ENCODE measurements at places on chromosomes 5 and 9. TPM values are rescaled to one million over a fixed set of nuclear protein-coding genes. Genes with fewer than 3 reads are reported as not detected.
A peak's percentile ranks its signal among the peaks of the same experiment; 100 is the strongest.

DNA sequence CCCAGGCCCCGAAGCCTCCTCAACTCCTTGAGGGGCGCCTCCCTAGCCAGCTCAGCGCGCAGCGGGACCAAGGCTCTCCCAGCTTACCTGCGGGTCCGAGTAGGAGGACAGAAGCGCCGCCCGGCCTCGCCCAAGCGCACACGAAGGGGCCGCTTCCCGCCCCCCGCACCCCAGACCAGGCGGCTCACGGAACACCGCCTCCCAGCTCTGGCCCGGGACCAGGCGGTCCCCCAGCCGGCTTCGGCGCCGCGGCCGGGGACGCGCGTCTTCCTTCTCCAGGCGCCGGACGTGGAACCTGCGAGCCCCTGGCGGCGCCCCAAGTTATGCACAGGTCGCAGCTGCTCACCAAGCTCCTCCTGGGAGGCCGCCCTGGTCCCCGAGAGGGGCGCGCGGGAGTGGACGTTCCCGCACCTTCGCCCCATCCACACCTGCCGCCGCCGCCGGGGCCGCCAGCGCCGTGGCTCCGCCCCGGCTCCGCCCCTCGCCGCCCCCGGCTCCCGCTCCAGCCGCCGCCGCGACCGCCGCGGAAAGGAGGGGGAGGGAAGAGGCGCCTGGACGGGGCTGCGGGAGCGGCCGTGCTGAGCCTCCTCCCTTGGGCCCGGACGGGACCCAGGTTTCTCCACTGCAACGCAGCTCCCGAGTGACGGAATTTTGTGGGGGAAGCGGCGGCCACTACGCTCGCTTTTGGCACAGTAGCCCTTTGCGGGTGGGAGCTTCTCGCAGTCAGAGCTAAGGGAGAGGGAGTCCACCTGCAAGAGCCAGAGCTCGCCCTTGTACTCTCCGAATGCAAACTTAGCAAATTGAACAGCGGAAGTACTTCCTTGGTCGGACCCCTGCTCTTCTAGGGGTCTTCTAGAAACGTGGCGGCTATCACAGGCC lies 77.5 kb upstream of the IFNE start:
- no peaks in the 10 kb centered on the region for H3K27me3 ChIP-seq
- no peaks in the 10 kb centered on the region for H3K36me3 ChIP-seq
- H3K4me1 ChIP-seq = peaks cover 3% of the 10 kb centered on the region
- DNase-seq = peak; percentile 66

DNA sequence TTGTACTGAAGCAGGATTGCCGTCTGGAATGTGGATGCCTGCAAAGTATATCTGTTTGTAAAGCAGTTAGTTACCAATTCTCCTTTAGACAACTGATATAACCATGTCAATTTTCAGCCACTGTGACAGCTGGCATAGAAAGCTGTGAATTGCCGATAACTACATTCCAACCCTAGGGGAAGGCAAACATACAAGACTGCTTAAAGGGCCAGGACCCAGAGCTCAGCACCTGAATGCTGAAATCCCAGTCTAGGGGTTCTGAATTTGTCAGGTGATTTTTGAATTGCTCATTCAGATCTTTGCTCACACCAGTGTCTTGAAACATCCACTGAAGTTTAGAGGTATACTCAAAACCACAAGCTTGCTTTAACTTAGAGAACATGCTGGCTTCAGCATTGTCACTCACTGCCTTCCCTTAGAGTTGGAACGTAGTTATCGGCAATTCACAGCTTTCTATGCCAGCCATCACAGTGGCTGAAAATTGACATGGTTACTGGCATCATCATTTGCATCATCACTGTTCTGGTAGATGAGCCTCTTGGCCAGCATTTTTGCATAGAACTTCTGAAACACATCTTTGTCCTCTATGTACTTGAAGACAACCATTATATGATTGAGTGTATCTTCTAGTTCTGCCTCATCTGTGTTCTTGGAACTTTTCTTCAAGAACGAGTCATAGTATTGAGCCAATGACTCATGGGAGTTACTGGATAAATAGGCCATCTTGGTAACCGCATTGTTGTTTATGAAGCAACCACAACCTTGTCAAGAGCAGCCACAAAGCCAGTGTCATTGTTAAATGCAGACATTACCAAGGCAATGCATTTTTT lies 82.1 kb downstream of the CCDC192 start:
- H3K4me3 ChIP-seq = no peak overlapping the region
- H3K36me3 ChIP-seq = no peaks in the 10 kb centered on the region
- peak; percentile 97 for DNase-seq
- H3K27me3 ChIP-seq = no peaks in the 10 kb centered on the region
- H3K27ac ChIP-seq = no peak overlapping the region

PRELID2 gene
- total RNA-seq = 27.9 TPM

GRCh38 chr5:177426566-177427210 lies at the start of gene GRK6:
TSS of gene GRK6 (plus strand) at chr5:177426676. CDS start at chr5:177426846, 170 bp downstream.
- peak within 1 kb of the TSS; percentile 91 for H3K27ac ChIP-seq
- DNase-seq = no peak
- H3K4me3 ChIP-seq = peak within 1 kb of the TSS; percentile 76
- H3K36me3 ChIP-seq = peaks cover 5% of the 10 kb centered on the region
- no peaks in the 10 kb centered on the region for H3K27me3 ChIP-seq

SPINK13 gene
- total RNA-seq = not detected

- H3K36me3 ChIP-seq = no peaks in the 10 kb centered on the region
- no peak for DNase-seq
- H3K27ac ChIP-seq = no peak overlapping the region
- no peaks in the 10 kb centered on the region for H3K4me1 ChIP-seq
- no peaks in the 10 kb centered on the region for H3K27me3 ChIP-seq
- H3K4me3 ChIP-seq = no peak overlapping the region
Measured at GRCh38 chr5:29382780-29383179, 1810.7 kb upstream of the CDH6 start.

PDCD1LG2 gene
- 6.9 TPM for total RNA-seq

GRCh38 chr9:122158202-122158601 lies 1.4 kb downstream of the NDUFA8 start:
- no peaks in the 10 kb centered on the region for H3K4me1 ChIP-seq
- H3K36me3 ChIP-seq = no peaks in the 10 kb centered on the region
- peak; percentile 49 for DNase-seq

PCDHA9 gene
- total RNA-seq = 0.26 TPM

- H3K4me3 ChIP-seq = no peak overlapping the region
- no peaks in the 10 kb centered on the region for H3K27me3 ChIP-seq
Measured at GRCh38 chr5:81826128-81826527, 75.2 kb upstream of the SSBP2 start.

DNA sequence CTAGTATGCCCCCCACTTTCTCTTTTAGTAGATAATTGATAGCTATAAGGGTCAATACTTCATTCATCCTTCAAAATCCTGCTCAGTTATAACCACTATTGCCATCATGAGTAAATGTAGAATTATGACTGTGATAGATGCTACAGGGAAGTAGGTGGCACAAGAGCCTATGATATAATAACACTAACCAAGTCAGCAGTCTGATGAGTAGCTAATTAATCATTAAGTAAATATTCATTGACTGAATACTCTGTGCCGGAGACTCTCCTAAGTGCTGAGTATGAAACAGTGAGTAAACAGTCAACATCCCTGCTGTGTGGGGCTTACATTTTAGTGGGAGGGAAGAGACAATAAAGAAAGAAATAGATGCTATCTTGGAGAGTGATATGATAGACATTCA lies 430.3 kb upstream of the ZNF462 start:
- no peaks in the 10 kb centered on the region for H3K4me1 ChIP-seq
- DNase-seq = no peak
- H3K27me3 ChIP-seq = no peaks in the 10 kb centered on the region
- no peak overlapping the region for H3K27ac ChIP-seq
- no peaks in the 10 kb centered on the region for H3K36me3 ChIP-seq
- H3K4me3 ChIP-seq = no peak overlapping the region

CLIC3 gene
- 3.5 TPM for total RNA-seq

TLE1 gene
- 29.7 TPM for total RNA-seq

GRCh38 chr5:169939731-169940130 lies 40.6 kb downstream of the INSYN2B start:
- H3K4me3 ChIP-seq = no peak overlapping the region
- no peaks in the 10 kb centered on the region for H3K4me1 ChIP-seq
- no peaks in the 10 kb centered on the region for H3K27me3 ChIP-seq
- no peak for DNase-seq
- H3K27ac ChIP-seq = no peak overlapping the region

DNA sequence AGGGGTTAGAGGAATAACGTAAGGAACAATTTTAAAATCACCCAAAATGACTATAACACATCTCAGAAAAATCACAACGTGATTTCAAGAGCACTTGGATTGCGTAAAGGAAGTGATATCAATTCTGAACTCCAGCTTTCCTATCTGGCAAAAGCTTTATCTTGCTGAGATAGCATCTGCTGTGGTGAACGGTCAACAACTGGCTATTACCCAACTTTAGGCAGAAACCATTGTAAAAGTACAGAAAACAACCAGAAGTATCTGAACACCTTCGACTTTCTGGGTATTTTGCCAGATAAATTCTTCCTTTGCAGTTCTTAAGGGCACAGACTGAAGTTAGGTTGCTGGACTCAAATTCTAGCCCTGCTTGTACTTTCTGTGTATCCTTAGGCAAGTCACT lies 9.2 kb downstream of the ABLIM3 start:
- no peak overlapping the region for H3K4me3 ChIP-seq
- peak; percentile 59 for DNase-seq
- H3K27me3 ChIP-seq = no peaks in the 10 kb centered on the region
- no peak overlapping the region for H3K27ac ChIP-seq
- peaks cover 41% of the 10 kb centered on the region for H3K4me1 ChIP-seq

GABRG2 gene
- under 0.01 TPM for total RNA-seq

- peaks cover 5% of the 10 kb centered on the region for H3K4me1 ChIP-seq
- H3K27me3 ChIP-seq = no peaks in the 10 kb centered on the region
- no peak overlapping the region for H3K4me3 ChIP-seq
- DNase-seq = peak; percentile 69
Measured at GRCh38 chr9:13705918-13706317, 426.4 kb upstream of the MPDZ start.

ABLIM3 gene
- total RNA-seq = 48.1 TPM

DNA sequence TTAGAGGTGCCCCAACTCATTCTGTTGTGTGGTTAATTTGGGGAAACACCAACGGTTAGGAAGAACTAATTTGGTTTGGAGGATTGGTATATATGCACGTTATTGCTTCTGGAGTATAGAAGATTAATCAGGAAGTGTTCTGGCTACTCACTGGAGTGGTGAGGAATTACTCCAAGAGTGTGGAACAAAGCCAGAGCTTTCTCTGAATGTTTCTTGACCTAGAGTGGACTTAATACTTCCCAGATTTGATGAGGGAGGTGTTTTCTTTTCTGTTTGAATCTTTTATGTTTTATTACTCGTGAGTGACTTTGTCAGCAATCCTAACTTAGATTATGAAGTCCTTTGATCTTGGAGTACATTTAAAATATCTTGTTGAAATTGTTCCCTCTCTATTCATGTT lies 163.7 kb downstream of the MAN2A1 start:
- no peak overlapping the region for H3K4me3 ChIP-seq
- no peaks in the 10 kb centered on the region for H3K4me1 ChIP-seq
- peaks cover 2% of the 10 kb centered on the region for H3K36me3 ChIP-seq
